ENCODE measurements at places on chromosomes 7 and 10. TPM values are rescaled to one million over a fixed set of nuclear protein-coding genes. Genes with fewer than 3 reads are reported as not detected.

DNA sequence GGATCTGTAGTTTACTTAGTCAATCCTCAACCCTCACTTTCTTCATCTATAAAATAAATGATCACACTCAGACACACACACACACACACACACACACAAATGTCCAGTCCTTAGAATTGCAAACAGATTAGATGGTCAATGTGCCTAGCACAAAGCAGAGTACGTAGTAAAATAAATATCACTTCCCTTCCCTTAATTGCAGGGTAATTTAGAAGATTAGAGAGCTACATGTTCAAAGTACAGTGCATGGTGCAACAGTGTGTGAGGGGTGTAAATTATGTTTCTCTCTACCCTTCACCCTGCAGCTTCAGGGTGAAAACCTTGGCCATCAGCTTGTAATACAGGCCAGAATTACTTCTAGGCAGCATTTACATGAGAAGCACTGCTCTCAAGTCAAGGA lies 187.0 kb upstream of the GHITM start:
- no peak overlapping the region for H3K4me3 ChIP-seq
- DNase-seq = no peak
- H3K36me3 ChIP-seq = no peaks in the 10 kb centered on the region
- H3K27me3 ChIP-seq = no peaks in the 10 kb centered on the region
- H3K27ac ChIP-seq = no peak overlapping the region

DNA sequence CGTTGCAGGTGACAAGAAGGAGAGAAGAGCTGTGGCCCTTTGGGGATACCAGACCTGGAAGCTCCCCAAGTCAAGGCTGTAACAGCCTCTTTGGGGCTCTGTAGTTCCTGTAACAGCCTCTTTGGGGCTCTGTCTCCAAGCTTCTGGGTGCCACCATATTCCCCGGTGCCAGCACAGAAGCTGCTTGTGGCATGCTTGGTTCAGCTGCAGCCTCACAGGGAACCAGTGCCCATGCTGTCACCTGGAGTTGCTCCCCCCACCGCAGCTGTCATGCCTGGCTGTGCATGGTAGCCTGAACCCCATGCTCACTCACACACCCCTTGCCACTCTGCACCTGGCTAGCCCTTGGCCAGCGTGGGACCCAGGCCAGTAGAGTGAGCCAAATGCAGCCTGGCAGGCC lies 109.1 kb downstream of the ELAPOR2 start:
- no peak overlapping the region for H3K4me3 ChIP-seq
- no peaks in the 10 kb centered on the region for H3K27me3 ChIP-seq
- H3K4me1 ChIP-seq = peaks cover 17% of the 10 kb centered on the region
- DNase-seq = no peak
- H3K36me3 ChIP-seq = no peaks in the 10 kb centered on the region

DNA sequence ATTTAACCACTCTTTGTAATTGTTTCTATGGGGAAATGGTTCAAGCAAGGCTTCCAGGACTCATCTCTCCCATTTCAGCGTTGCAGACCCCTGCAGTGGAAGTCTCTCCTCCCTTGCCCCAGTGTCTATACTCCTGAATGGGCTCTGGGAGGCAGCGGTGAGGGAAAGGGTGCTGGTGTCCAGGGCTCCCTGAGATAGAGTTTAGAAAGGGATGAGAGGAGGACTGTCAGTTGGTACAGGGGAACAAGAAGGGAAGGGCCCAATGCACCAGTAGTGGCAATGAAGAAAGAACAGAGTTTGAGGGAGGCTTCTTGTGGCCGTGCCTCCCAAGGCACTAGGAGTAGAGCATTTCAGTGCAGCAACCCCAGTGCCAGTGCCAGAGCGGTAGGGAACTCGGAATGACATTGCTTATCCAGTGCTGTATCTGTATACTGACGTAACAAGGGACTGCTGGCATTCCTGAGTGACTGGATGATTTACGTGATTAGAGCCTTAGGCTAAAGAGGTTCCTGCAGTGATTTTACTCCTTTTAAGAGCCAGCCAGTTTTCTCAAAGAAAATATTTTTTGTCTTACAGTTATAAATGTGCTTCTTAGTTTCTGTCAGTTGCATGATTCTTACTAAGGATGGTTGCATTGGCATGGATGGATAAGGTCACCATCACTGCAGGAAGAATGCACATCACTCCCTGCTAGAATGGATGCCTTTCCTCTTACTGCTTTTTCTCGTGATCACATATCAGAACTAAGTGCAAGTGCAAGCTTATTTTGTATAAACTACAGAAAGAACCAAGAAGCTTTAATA lies 28.0 kb downstream of the PRPF18 start:
- no peak overlapping the region for H3K27ac ChIP-seq
- no peaks in the 10 kb centered on the region for H3K27me3 ChIP-seq
- peaks cover 32% of the 10 kb centered on the region for H3K36me3 ChIP-seq
- H3K4me1 ChIP-seq = no peaks in the 10 kb centered on the region
- no peak for DNase-seq
- no peak overlapping the region for H3K4me3 ChIP-seq

DNA sequence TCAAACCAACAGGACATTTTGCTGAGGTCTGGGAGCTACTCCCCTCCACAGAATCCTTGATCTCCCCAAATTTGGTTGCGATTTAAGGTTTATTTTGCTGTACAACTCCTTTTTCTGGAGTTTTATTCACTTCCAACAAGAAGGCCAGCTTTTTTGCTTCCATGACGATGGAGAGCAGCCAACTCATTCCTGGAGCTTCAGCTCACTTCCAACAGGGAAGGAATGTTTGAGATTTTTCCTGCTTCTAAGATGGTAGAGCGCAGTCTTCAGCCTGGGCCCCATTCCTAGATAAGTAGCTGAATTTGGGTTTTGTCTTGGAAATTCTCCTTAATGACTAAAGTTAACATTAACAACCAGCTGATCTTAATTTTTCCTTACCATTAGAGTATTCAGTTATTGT lies 30.9 kb upstream of the CREB3L2 start:
- H3K27me3 ChIP-seq = no peaks in the 10 kb centered on the region
- no peak overlapping the region for H3K27ac ChIP-seq
- no peak for DNase-seq
- peaks cover 9% of the 10 kb centered on the region for H3K4me1 ChIP-seq
- no peak overlapping the region for H3K4me3 ChIP-seq
- no peaks in the 10 kb centered on the region for H3K36me3 ChIP-seq

RSPH10B2 gene
- 0.31 TPM for total RNA-seq

CNOT4 gene
- 11.5 TPM for total RNA-seq

- DNase-seq = no peak
- no peak overlapping the region for H3K27ac ChIP-seq
- no peaks in the 10 kb centered on the region for H3K4me1 ChIP-seq
- H3K36me3 ChIP-seq = no peaks in the 10 kb centered on the region
- no peak overlapping the region for H3K4me3 ChIP-seq
These were observed 316.6 kb upstream of the KIAA1217 start for GRCh38 chr10:23892296-23892695.

DNA sequence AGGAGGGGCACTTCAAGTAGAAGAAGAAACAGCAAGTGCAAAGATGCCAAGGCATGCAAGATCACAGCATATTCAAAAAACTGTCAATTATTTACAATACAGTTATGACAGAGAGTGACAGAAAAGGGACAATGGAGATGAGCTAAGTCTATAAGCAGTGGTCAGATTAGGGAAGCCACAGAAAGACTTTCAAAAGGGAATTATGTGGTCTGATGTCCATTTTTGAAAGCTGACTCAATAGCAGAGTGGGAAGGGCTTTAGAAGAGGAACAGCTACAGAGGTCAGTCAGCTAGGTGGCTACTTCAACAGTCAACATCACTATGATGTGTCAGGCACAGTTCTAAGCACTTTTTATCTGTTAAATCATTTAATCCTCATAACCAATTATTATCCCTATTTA lies 45.2 kb upstream of the SPOCK2 start:
- DNase-seq = peak; percentile 18
- H3K27ac ChIP-seq = no peak overlapping the region
- H3K27me3 ChIP-seq = no peaks in the 10 kb centered on the region

TMEM120A gene
- 40.3 TPM for total RNA-seq

DNA sequence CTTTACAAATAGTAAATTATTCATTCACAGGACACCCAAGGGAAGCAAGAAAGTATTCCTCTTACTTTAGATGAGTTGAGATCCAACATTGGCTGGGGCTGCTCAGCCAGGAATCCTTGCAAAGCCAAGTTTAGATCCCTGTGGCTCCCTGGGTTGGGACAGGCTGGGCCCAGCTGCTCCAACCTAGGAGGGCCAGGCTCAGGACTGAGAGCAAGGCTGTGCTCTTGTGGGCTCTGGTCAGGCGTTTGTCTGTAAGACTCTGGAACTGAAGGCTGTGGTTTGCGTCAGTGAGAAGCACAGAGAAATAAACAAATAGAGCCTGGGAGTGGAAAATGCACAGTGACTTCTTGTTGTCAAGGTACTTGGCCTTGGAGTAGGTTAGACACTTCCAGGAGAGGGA lies 53.2 kb upstream of the TMEM273 start:
- H3K27me3 ChIP-seq = peaks cover 1% of the 10 kb centered on the region
- H3K4me3 ChIP-seq = no peak overlapping the region
- H3K27ac ChIP-seq = no peak overlapping the region
- no peaks in the 10 kb centered on the region for H3K36me3 ChIP-seq
- H3K4me1 ChIP-seq = no peaks in the 10 kb centered on the region

IFIT1B gene
- not detected for total RNA-seq

MAT1A gene
- 101 TPM for total RNA-seq

- peaks cover 10% of the 10 kb centered on the region for H3K4me1 ChIP-seq
- H3K27me3 ChIP-seq = no peaks in the 10 kb centered on the region
- H3K4me3 ChIP-seq = no peak overlapping the region
These were observed 33.4 kb downstream of the LARP4B start for GRCh38 chr10:898141-898540.

ATRNL1 gene
- 0.04 TPM for total RNA-seq

DKK1 gene
- total RNA-seq = 262 TPM

DNA sequence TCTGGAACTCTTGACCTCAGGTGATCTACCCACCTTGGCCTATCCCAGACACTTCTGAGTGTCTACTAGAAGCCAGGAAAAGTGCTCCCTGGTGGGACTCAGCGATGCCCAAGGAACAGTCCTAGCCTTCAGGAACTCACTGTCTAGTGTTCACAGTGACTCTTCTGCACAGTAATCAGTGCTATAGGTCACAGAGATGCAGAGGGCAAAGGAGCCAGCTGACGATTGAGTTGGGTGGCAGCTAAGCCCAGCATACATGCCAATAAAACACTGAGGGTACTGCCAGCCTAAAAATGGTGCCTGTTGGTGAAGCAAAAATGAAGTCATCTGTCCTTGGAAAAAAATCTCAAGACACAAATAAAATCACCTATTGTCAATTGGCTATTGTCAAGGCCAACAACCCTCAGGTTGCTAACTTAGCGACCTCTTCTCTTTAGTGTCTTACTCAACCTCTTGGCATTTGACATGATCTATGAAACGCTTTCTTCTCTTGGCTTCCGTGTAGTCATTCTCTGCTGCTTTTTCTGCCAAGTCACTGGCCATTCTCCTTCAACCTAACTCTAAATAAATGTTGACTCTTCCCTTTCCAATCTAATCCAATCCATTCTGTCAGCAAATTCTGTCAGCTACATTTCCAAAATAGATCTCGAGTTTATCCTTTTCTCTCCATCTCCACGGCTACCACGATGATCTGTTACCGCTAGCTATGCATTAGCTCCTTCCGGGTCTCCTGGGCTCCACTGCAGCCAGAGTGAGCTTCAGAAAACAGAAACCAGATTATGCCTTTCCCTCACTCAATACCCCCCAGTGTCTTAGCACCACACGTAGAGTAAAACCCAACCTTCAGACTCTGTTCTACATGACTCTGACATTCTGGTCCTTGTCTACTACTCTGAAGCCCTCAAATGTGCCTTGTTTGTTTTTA lies 99.2 kb downstream of the ATXN7L1 start:
- H3K4me1 ChIP-seq = peaks cover 14% of the 10 kb centered on the region
- DNase-seq = no peak
- no peaks in the 10 kb centered on the region for H3K27me3 ChIP-seq
- H3K4me3 ChIP-seq = no peak overlapping the region

DNA sequence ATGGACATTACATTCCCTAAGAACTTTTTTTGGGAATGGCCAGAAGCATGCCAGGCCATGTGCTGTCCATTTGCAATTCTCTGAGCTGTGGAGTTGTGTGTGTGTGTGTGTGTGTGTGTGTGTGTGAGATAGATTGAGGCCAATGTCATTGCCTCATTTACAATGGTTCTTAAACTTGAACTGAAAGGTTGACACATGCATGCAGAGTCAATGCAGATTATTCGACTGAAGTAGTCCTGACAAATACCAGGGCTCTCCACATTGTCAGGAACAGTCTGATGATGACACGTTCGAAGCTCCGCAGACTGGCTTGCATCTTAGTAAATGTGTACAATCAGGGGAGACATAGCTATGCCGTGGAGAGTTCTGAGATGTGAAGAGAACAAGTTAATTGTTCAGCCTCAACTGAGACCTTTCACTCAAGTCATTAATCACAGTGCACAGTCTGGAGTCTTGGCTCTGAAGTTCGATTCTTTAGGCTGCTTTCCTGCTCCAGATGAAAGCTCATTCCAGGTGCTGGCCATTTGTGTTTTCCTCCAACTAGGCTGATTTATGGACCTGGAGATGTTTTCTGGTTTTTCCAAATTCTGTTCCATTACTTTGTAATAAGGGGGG lies 921.9 kb downstream of the LRMDA start:
- DNase-seq = no peak
- H3K4me3 ChIP-seq = no peak overlapping the region
- H3K27ac ChIP-seq = no peak overlapping the region
- H3K4me1 ChIP-seq = peaks cover 11% of the 10 kb centered on the region

DNA sequence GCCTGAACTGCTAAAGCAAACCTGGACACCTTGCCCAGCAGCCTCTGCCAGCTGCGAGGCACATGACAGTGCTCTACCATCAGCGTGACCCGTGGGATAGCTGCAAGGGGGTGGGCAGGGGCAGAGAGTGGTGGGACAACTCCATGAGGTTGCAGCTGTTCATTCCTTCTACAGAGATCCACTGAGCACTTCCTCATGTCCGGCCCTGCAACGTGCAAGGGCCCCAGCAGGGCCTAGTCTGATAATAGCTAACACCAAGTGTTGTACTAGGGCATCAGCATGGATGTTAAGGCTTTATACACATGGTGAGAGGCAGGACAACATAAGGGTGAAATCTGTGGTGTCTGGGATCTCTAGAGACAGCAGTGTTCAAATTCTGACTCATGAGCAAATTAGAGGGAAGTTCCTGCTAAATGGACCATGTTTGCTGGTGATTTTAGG lies 14.3 kb downstream of the NOD1 start:
- H3K36me3 ChIP-seq = no peaks in the 10 kb centered on the region
- no peak overlapping the region for H3K4me3 ChIP-seq
- no peaks in the 10 kb centered on the region for H3K27me3 ChIP-seq
- H3K4me1 ChIP-seq = peaks cover 24% of the 10 kb centered on the region
